Right lobe of liver (tissue), 6 donors: ENCODE measurements at places on chromosomes 13 and 19.

- no peak overlapping the region for H3K27ac ChIP-seq
- no peaks in the 10 kb centered on the region for H3K36me3 ChIP-seq
- no peaks in the 10 kb centered on the region for H3K4me1 ChIP-seq
- H3K27me3 ChIP-seq, result no peaks in the 10 kb centered on the region
- no peak overlapping the region for H3K4me3 ChIP-seq
Observed at GRCh38 chr13:25687471-25688225, 315.9 kb downstream of the ATP8A2 start.

- no peak for DNase-seq
- no peaks in the 10 kb centered on the region for H3K27me3 ChIP-seq
- no peaks in the 10 kb centered on the region for H3K4me1 ChIP-seq
- H3K36me3 ChIP-seq, result no peaks in the 10 kb centered on the region
- no peak overlapping the region for H3K4me3 ChIP-seq
Observed at GRCh38 chr19:33763633-33764371, 32.9 kb upstream of the KCTD15 start.

DNA sequence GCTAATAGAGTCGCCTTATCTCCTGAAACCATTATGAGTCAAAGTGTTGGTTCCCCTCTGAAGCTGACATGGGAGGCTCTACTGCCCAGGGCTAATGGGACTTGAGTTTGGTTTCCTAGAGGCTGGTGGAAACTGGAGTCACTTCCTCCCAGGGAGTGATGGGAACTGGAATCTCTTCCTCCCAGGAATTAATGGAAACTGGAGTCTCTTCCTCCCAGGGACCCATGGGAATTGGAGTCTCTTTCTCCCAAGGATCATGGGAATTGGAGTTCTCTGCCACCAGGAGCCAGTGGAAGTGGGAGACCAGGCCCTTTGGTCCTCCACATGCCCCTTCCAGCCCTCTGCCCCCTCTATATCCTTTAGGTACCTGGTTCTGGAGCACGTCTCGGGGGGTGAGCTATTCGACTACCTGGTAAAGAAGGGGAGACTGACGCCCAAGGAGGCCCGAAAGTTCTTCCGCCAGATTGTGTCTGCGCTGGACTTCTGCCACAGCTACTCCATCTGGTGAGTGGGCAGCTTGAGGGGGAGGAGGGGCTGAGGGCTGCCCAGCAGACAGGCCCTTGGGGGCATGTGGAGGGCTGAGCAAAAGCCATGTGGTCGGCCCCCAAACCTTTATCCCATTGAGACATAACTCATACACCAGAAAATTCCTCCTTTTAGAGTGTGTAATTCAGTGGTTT lies 5.5 kb downstream of the BRSK1 start:
- H3K4me1 ChIP-seq, result no peaks in the 10 kb centered on the region
- H3K4me3 ChIP-seq, result no peak overlapping the region
- no peaks in the 10 kb centered on the region for H3K36me3 ChIP-seq
- H3K27me3 ChIP-seq, result no peaks in the 10 kb centered on the region

DNA sequence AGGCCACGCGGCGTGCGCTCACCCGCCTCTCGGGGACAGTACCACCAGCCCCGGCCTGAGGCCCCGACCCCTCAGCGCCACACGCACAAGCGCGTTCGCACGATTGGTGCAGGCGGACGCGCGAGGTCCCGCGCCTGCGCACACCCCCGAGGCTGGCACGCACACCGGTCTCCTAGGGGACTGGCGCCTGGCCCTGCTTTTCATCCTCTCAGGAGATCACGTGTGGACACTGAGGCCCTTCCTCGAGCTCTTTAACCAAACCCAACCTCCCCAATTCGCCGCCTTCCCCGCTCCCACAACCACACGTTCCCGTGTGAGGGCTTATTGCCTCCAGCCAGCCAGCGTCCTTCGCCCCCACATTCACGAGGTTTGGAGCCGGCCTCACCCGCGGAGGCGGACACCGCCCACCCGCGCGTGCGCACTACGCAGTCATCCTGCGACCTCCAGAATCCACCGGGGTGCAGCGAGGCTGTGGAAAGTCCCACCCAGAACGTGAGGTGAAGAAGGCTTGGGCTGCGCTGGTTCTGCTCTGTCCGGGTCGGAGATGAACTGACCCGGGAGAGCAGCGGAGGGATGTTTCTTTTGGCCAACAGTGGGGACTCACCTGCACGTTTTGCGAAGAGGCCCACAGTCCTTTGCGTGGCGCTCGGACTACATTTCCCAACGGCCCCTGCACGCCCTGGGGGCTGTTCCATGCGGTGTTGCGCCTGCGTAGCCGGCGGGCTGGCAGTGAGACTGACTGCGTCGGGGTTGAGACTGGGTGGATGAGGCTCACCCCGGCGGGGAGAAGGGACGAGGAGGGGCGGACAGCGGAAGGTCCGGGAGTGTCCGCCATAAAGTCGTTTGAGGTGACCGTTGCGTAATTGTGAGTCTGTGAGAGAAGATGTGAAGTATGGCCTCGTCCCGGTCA lies 539 bp upstream of the ZNF667 start:
- peaks cover under 1% of the 10 kb centered on the region for H3K36me3 ChIP-seq
- H3K27ac ChIP-seq, result peak overlapping the region; percentile 13
- H3K27me3 ChIP-seq, result no peaks in the 10 kb centered on the region
- H3K4me3 ChIP-seq, result peak overlapping the region; percentile 32
- no peaks in the 10 kb centered on the region for H3K4me1 ChIP-seq
- peak; percentile 87 for DNase-seq

DNA sequence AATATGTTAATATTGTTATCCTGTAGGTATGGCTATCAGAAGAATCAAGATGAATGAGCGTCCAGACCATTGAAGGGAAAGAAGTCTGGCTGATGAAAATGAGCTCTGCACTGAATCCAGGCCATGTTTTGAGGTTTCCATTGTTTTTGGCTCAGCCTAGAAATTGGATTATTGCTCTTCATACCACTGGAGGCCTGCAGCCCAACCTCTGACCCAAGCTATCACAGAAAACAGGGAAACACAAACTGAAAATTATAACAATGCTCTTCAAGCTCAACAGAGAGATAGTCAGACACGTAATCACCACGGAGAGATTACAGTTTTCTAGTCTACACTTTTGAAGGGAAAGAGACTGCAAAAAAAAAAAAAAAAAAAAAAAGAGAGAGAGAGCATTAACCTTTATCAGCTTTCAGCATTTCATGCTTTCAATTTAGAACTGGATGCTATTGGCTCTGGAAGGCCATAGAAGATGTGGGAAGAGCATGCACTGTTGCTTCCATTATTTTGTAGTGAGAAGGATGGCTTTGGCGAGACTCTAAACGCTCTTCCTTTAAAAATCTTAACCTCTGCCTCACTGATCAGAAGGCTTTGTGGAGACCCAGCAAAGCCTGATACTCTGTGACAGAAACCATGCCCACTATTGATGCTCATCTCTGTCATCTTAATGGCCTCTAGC lies 10.8 kb downstream of the EDNRB start:
- H3K27me3 ChIP-seq, result no peaks in the 10 kb centered on the region
- H3K4me3 ChIP-seq, result no peak overlapping the region
- no peaks in the 10 kb centered on the region for H3K36me3 ChIP-seq
- H3K27ac ChIP-seq, result no peak overlapping the region
- peak; percentile 48 for DNase-seq

- peak overlapping the region; percentile 91 for H3K27ac ChIP-seq
- H3K4me3 ChIP-seq, result peak overlapping the region; percentile 25
- no peaks in the 10 kb centered on the region for H3K27me3 ChIP-seq
Observed at GRCh38 chr13:33610438-33611120, 207.4 kb upstream of the RFC3 start.

DNA sequence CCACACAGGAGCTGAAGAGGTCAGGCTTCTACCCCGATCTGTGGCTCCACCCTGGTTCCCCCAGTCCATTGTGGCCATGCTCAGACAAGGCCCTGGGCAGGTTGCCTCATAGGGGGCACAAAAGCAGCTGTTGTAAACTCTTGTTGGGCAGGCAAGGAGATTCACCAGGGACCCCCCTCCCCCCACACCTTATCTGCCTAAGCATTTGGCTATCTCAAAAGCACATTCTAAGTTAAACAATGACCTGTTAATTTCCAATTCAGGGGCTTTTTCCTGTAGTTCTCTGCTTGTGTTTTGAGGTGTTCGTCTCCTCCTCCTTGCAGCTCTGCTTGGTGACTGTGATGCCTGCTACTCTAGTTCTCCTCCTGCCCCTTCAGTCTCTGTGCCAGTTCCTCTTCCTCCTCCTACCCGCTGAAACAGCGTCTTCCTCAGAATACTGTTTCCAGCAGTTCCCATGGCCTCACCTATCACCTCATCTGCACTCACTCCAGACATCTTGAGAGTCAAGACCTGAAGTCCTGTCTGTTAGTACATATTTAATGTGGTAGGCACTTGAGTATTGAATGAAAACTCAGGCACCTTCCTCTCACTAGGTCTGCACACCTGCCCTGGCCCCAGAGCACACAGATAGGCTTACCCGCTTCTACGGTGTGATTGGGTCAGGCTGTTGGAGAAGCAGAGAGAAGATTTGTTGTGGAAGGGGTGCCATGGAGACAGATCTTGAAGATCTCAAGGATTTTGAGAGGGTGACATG lies 31.7 kb downstream of the SPATA13 start:
- H3K27ac ChIP-seq, result no peak overlapping the region
- peaks cover 25% of the 10 kb centered on the region for H3K4me1 ChIP-seq
- H3K27me3 ChIP-seq, result no peaks in the 10 kb centered on the region
- no peak overlapping the region for H3K4me3 ChIP-seq
- H3K36me3 ChIP-seq, result no peaks in the 10 kb centered on the region
- DNase-seq, result no peak

DNA sequence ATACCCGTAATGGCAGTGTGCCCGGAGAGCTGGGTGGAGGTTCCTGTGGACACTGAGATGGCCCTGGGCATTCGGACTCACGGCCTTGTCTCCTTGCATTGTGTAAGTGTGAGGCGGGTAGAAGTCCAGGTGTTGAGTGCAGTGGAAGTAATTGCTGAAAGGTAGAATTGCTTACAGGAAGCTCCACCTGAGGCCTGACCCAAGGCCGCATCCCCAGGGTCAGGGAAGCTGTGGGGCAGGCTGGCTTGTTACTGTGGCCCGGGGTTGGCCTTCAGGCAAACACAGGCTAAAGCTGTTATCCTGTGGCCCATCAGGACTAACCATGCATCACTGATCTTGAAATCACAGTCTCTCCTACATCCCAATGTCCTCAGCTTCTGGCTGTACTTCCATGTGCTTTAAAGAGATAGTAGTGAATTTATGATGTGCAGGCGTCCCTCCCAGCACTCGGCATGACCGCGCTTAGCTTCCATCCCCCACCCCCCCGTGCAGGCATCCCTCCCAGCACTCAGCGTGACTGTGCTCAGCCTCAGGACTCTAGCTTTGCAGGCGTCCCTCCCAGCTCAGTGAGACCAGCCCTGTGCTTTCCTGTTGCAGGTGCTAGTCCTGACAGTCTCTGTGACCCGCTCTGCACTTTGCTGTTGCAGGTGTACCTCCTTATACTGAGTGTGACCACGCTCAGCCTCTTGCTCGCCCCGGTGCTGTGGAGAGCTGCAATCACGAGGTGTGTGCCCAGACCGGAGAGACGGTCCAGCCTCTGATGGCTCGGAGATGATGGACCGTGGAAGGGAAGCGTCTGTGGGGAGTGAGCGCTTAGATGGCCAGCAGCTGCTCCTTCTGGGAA lies 35.6 kb upstream of the TFDP1 start:
- no peak overlapping the region for H3K4me3 ChIP-seq
- H3K4me1 ChIP-seq, result no peaks in the 10 kb centered on the region
- no peaks in the 10 kb centered on the region for H3K27me3 ChIP-seq
- peak; percentile 27 for DNase-seq
- peaks cover 4% of the 10 kb centered on the region for H3K36me3 ChIP-seq
- no peak overlapping the region for H3K27ac ChIP-seq

- DNase-seq, result no peak
Observed at GRCh38 chr19:57314146-57314545, 6.1 kb upstream of the ZNF543 start.

GRCh38 chr19:3641515-3642269 lies 15.1 kb upstream of the CACTIN start:
- no peak overlapping the region for H3K4me3 ChIP-seq
- H3K27ac ChIP-seq, result no peak overlapping the region
- DNase-seq, result no peak
- H3K27me3 ChIP-seq, result no peaks in the 10 kb centered on the region
- no peaks in the 10 kb centered on the region for H3K4me1 ChIP-seq

DNA sequence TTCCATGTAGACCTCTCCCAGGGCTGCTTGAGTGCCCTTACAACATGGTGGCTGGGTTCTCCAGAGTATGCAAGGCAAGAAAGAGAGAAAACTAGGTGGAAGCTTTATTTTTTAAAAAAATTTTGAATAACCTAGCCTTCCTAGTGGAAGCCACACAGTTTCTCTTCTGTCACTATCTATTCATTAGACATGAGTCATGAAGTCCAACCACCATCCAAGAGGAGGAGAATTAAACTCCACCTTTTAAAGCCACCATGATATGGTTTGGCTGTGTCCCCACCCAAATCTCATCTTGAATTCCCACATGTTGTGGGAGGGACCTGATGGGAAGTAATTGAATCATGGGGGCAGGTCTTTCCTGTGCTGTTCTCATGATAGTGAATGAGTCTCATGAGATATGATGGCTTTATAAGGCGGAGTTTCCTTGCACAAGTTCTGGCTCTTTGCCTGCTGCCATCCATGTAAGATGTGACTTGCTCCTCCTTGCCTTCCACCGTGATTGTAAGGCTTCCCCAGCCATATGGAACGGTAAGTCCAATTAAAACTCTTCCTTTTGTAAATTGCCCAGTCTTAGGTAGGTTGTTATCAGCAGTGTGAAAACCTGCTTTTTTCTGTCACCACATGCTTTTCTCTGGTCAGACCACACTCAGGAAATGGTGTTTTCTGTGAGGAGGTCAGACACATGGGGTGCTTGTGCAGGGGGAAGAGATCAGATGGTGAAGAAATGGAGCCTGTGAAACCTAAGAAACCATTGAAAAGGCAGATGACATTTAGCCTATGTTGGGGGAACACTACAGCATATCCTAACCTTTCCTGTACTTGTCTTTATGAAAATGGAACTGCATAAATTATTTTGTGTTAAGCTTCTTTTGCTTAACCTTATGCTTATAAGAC lies 57.7 kb downstream of the ANKRD10 start:
- no peaks in the 10 kb centered on the region for H3K4me1 ChIP-seq
- no peak overlapping the region for H3K4me3 ChIP-seq
- H3K27ac ChIP-seq, result no peak overlapping the region
- H3K27me3 ChIP-seq, result no peaks in the 10 kb centered on the region

- H3K4me3 ChIP-seq, result no peak overlapping the region
Observed at GRCh38 chr13:91247768-91248167, 99.7 kb upstream of the MIR17HG start.

DNA sequence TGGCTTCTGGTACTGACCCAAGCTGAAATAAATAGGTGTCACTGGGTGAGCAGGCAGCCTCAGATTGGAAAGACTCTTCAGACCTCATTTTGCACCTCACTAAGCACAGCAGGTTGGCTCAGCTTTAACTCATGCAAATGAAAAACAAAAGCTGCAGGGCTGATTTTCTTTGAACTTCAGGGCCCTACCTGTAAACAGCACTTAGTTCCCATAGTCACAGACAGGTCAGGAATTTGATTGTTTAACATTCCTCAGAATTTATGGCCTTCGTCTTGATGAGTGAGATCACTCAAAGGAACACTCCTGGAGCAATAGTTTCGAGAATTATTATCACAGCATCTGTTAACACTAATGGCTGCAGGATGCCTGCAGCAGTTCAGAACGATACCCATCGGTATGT lies 718.5 kb downstream of the EFNB2 start:
- no peaks in the 10 kb centered on the region for H3K27me3 ChIP-seq
- H3K4me3 ChIP-seq, result no peak overlapping the region
- no peaks in the 10 kb centered on the region for H3K4me1 ChIP-seq
- H3K27ac ChIP-seq, result no peak overlapping the region

GRCh38 chr19:4557971-4558941 lies 1.2 kb downstream of the SEMA6B start:
- no peaks in the 10 kb centered on the region for H3K4me1 ChIP-seq
- peak overlapping the region; percentile 38 for H3K4me3 ChIP-seq
- H3K27me3 ChIP-seq, result no peaks in the 10 kb centered on the region
- DNase-seq, result no peak
- no peaks in the 10 kb centered on the region for H3K36me3 ChIP-seq
